Myocyte (in vitro differentiated cells): ENCODE measurements at places on chromosomes 2 and 18. TPM values are rescaled to one million over a fixed set of nuclear protein-coding genes. Genes with fewer than 3 reads are reported as not detected.

NTSR2 gene
- not detected in 2 replicates for total RNA-seq

FLACC1 gene
- 1.8 and 2.4 TPM in 2 replicates for total RNA-seq

CAPN14 gene
- total RNA-seq = 0.05 TPM in 1 of 2 replicates, not detected in the other

TUBA3E gene
- not detected in 2 replicates for total RNA-seq

TMEM37 gene
- not detected in 2 replicates for total RNA-seq

ARHGEF4 gene
- 0.86 and 1.1 TPM in 2 replicates for total RNA-seq

- DNase-seq = peak; percentile 23
Measured at GRCh38 chr18:10965119-10965518, 184.2 kb downstream of the PIEZO2 start.

DNA sequence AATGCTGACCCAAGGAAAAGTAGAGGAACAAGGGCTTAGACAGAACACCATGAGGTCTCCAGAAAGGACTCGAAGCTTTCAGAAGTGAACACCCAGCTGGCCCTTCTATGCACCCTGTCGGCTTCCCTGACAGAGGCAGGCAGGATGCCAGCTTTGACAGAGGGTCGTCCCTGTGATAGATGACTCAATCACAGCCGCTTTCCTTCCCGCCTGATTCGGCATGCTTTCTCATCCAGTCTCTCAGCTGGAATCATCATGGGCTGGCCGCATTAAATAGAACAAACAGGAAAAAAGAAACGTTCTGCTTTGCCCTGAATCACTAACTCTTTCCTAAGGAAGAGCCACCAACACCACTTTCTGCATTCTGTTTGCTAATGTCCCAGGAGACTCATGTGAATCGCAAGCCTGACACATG is 140.3 kb upstream of the RAB12 start:
- DNase-seq = peak; percentile 46

- DNase-seq = no peak
Measured at GRCh38 chr2:32496662-32497061, 131.2 kb upstream of the TTC27 start.

GRCh38 chr2:232838406-232838874 is 31.6 kb upstream of the SNORC start:
- DNase-seq = no peak

DNA sequence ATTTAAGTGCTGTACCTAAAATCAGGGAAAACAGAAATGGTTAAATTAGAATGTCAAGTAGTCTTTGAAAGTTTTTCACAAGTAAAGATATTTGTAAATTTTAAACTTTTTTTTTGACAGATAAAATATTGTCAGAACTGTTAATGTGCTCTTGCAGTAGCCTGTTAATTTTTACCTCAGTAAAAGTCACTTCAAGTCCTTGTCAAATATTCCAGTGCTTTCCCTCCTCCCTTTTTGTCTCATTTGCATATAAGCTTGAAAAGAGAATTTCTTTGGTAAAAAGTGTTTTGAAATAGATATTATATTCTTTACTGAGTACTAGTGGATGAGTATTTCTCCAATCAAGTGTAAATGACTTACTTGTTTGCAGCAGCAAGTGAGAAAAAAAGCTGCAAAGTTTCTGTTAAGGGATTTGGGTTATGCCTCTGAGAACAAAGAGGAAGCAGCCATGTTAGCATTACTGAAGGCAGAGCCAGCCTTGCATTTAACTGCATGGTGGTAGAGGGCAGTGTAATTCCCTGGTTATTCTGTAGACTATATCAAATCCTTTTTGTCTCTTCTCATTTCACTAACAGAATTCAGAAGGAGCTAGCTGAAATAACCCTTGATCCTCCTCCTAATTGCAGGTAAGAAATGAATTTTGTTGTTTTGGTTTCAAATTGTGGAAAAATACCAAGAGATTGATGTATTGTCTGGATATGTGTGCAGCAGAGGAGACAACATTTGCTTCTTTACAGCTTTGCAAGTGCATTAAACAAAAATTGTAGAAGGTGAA is 3.2 kb downstream of the UBE2E3 start:
- peak; percentile 75 for DNase-seq

- no peak for DNase-seq
Measured at GRCh38 chr18:4130734-4131719, 324.1 kb downstream of the DLGAP1 start.

DNA sequence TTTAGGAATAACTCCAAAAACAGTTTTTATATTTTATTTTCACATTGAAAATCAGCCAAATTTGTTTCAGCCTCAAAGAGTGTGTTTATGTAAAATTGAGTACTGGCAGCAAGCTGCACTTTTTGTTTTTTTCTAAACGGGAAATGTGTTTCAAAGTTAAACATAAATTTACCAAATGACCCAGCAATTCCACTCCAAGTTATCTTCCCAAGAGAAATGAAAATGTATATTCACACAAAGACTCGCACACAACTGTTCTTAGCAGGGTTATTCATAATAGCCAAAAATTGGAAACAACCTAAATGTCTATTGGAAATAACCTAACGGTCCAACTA is 9.3 kb downstream of the ALPK2 start:
- DNase-seq = no peak
